ENCODE measurements at places on chromosomes 1 and 21.
A peak's percentile ranks its signal among the peaks of the same experiment; 100 is the strongest.

DNA sequence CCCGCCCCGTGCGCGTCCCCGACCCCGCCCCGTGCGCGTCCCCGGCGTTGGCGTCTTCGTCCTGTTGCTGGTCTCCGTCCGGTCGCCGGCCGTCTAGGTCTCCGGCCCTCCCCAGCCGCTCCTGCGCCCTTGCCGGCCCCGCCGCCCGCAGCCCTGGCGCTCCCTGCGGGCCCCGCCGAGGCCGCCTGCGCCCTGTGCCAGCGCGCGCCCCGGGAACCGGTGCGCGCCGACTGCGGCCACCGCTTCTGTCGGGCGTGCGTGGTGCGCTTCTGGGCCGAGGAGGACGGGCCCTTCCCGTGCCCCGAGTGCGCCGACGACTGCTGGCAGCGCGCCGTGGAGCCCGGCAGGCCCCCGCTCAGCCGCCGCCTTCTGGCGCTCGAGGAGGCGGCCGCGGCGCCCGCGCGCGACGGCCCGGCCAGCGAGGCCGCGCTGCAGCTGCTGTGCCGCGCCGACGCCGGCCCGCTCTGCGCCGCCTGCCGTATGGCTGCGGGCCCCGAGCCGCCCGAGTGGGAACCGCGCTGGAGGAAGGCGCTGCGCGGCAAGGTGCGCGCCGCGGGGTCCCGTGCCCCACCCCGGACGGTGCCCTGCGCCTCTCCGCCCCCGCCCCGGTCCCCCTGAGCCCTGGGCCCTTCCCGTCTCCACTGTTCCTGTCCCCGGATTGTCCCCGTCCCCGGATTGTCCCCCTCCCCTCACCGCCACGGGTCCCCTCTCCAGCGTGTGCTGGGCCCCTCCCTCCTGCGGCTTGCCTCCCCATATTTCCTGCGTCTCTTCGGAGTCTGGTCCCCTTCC lies at the start of gene RNF187:
Gene RNF187, plus strand, starts transcription at position 47 of the 789 bp plus-strand sequence.
- no peak for DNase-seq

- DNase-seq = no peak
Measured at GRCh38 chr21:29208682-29209059, 78.2 kb downstream of the MAP3K7CL start.

DNA sequence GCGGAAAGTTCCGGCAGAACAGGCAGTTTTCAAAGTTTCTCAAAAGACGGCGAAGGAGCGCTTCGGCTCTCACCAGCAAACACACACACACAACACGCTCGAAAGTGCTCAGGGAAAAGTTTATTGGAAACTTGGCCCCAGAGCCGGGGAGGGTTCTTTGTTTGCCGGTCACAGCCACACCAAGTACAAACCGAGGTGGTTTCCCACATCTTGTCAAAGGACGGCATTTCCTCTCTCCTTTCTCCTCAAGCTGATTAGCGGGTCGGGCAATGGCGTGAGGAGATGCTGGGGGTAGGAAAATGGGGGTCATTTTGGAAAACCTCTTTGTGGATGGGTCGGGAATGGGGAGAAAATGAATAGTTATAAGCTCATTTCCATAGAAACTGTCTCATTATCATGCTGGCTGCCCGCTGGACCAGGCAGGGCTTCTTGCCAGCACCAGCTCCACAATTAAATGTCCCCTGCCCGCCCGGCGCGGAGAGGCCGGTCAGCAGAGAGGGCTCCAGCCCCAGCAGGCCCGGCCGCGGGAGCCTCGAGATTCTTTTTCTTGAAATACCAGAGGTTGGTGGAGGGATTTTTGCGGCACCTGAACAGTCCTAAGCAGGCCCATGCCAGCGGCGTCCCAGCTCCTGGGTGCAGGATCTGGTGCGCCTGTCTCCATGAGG lies 92.3 kb downstream of the PRDM16 start:
- no peak for DNase-seq

DNA sequence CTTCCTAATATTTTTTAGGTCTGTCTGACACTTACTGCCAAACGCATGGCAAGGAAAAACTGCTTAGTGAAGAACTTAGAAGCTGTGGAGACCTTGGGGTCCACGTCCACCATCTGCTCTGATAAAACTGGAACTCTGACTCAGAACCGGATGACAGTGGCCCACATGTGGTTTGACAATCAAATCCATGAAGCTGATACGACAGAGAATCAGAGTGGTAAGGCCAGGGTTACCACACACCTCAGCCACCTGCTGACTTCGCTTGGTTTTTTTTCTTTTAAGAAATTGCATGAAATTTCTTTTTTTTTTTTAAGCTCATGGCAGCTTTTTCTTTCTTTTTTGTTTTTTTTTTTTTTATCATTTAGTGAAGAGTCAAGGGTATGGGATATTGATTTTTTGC lies 17.2 kb downstream of the ATP1A1 start:
- peak; percentile 20 for DNase-seq

- DNase-seq = no peak
Measured at GRCh38 chr1:147504801-147505311, 36.4 kb upstream of the BCL9 start.

GRCh38 chr1:59194621-59195020 lies 102.3 kb upstream of the FGGY start:
- DNase-seq = no peak

- DNase-seq = no peak
Measured at GRCh38 chr1:186872291-186872690, 43.5 kb downstream of the PLA2G4A start.

DNA sequence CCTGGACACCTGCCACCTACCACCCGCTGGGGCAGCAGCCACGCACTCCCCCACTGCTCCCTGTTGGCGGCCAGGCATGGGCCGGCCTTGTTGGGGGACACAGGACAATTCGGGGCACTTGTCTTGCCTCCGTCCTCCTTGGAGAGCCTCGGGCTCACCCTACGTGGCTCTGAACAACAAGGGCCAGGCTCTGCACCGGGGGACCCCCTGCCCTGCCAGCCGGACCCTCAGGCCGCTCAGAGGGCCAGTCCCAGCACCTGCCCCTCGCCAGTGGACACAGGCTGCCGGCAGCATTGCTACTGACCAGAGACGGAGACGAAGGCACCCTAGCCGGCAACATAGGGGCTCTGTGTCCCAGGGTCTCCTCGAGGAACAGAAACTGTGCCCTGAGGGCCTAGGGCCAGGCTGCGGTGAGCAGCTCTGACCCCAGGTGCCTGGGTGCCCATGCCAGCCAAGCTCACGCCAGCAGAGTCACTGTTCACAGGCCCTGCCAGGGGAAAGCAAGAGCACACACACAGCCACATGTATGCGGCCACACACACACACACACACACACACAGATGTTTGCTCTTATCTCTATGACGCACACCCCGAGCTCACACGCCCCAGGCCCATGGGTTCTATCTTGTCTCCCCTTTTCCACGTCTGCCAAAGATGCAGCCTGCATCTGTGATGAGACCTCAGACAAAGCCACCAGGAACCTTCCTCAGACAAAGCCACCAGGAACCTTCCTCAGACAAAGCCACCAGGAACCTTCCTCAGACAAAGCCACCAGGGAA lies 45.9 kb downstream of the MORN1 start:
- DNase-seq = no peak

- DNase-seq = no peak
Measured at GRCh38 chr1:154565876-154566275, 1.7 kb upstream of the CHRNB2 start.

DNA sequence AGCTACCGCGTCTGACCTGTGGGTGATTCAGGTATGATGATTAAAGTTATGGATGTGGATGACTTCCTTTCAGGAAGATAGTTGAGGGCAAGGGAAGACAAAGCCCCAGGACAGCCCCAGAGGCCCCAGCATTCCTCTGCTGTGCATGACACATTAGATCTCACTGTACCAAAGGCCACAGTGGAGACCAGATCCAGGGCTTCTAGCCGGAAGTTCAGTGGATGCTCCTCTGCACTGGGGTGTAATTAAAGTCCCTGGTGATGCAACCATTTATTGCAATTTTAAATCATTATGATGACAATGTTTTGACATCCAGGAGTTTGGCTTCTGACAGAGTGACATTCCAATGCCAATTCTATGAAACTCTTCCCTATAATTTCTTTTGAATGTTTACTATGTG lies 5.0 kb downstream of the C4BPA start:
- no peak for DNase-seq

DNA sequence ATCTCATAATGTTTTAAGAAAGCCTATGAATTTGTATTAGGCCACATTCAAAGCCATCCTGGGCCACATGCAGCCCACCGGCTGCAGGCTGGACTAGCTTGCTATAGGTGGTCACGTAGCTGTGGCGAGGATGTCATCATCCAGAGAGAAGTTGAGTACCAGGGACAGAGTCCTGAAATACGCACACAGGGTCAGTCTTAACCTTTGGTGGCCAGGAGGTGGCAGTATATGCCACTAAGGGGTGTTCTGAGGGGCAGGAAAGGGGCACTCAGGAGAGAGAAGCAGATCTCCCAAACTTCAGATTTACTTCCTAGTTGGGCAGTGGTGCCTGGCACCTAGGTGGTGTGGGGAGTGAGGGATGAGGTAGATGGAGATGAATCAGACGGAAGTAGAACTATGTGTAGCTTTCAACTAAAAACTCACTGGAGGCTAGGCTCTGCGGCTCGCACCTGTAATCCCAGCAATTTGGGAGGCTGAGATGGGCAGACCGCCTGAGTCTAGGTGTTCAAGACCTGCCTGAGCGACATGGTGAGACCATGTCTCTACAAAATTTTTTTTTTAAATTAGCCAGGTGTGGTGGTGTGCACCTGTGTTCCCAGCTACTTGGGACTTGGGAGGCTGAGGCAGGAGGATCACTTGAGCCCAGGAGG lies 16.3 kb upstream of the CDK18 start:
- peak; percentile 31 for DNase-seq

DNA sequence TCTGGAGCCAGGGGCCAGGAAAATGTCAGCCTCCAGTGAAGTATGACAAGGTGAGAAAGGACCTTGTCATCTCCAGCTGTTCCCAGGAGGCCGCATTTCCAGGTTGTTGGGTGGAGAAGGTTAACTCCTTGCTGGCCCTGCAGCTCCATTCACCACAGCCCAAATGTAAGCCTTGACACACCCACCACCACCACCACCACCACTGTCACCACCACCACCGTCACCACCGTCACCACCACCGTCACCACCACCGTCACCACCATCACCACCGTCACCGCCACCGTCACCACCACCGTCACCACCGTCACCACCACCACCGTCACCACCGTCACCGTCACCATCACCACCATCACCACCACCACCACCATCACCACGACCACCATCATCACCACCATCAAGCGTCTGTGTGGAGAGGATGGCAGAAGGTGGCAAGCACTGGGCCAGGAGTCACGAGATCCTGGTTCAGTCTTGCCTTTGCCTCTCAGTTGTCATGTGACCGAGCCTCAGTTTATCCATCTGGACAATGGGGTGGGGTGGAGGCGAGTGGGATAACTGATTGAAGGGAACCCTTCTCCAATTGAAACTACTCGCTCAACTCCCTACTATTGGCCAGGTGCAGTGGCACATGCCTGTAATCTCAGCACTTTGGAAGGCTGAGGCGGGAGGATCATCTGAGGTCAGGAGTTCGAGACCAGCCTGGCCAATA lies 21.2 kb upstream of the FAM131C start:
- DNase-seq = no peak

DNA sequence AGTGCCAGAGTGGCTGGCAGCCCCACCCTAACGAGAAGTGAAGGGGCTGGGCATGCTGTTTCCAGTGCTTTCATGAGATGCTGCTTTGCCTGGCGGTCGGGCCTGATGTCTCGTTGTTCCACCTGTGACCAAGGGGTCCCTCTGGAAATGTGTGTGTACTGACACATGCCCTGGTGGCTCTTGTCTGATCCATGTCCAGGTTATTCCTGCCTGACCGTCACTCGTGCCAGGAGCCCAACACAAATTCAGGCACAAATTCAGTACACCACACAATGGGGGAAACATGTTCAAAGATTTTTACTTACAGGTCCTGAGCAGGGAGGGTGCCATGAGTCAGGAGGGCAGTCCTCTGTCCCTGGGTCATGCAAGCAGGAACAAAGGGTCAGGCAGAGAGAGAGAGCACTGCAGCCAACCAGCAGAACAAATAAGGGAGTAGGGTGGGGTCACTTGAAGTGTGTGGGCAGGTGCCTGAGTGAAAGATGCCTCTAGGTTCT lies 76.3 kb downstream of the ADARB1 start:
- no peak for DNase-seq

DNA sequence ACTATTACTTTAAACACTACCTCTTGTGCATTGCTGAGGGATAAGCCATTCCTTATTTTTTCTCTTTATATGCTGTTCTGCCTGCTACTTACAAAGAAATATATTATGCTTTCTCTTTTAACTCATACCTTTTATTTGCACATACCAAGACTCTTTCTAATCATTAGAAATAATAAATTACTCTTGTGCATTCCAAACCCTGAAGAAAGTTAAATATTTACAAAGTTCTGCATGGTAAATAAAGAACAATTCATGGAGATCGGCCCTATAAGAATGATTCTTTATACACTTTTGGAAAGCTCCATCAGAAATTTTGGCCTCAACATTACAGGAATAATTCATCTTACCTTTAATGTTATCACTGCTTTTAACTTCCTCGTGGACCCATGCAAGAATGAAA lies 86.7 kb upstream of the PALMD start:
- DNase-seq = no peak

DNA sequence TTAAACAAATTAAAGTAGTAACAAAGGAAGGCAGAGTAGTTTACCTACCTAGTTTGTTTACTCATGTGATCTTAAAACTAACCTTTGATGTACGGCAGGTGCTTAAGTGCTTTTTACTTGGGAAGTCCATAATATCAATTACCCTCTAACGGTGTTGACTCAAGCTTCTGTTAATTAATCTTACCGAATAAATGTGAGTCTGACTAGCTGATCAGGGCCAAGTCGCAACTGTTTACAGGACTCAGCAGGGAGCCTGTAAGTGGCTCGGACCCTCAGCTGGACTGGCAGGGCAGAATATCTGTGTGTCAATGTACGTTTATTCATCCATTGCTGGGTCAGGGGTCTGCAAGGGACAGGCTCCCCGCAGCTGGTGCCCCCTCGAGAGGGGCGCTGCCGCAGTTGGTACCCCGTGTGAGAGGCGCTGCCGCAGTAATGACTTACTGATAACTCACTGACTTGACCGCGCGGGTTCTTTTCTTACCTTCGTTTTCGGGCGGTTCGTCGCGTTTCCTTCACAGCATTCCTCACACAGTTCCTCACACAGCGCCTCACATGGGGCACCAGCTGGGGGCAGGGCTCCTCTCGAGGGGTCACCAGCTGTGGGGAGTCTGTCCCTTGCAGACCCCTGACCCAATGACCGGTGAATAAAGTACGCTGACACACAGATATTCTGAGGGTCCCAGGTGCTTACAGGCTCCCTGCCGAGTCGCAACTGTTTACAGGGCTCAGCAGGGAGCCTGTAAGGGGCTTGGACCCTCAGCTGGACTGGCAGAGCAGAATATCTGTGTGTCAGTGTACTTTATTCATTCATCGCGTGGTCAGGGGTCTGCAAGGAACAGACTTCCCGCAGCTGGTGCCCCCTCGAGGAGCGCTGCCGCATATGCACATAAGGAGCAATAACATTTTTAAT lies 3.0 kb downstream of the FMO1 start:
- DNase-seq = no peak

All from activated CD4-positive, alpha-beta T cell treated with anti-CD3 and anti-CD28 coated beads, Interleukin-2, amount 50 U/mL, for 1 hour (primary cell).